ENCODE measurements at places on chromosomes 2 and 18.

- no peak for DNase-seq
Observed at GRCh38 chr2:159635006-159635789, 18.9 kb upstream of the BAZ2B start.

GRCh38 chr2:97675430-97676113 lies 6.1 kb downstream of the C2orf92 start:
- no peak for DNase-seq

GRCh38 chr2:136985044-136985443 lies 219.7 kb downstream of the THSD7B start:
- no peak for DNase-seq

DNA sequence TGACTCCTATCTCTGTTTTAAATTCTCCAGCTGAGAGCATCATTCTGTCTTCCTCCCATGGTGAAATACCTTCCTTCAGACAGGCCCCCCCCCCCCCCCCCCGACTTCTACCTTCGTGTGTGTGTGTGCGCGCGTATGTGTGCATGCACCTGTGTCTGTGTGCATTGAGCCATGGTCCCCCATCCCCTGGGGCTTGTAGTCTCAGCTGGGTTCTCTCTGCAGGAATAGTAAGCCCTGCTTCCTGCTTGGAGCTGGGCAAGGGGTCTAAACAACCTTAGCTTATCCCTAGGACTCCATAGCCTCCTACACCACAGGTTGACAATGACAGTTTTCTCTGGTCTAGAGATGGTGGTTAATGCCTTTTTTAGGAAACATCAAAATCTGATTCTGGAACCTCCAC lies 427.5 kb upstream of the KLHL29 start:
- DNase-seq: no peak

DNA sequence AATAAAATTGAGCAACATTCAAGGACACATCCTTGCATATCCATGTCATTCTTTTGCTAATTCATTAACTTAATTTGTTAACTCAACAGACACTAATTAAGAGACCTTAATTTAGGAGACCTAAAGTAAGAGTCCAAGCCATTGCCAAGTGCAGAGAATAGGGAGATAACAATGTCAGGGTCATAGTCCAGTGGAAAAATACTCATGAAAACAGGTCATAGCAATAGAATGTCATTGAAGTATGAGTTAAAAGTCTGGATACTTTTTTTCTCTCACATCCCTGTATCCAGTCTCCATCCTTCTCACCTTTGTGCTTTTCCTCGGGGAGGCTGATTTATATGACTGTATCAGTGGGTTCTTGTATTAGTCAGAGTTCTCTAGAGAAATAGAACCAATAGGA lies 26.6 kb upstream of the DPP4 start:
- DNase-seq: no peak
